ENCODE measurements at places on chromosomes 7 and 10. TPM values are rescaled to one million over a fixed set of nuclear protein-coding genes. Genes with fewer than 3 reads are reported as not detected.

CLCN1 gene
- not detected for total RNA-seq

ITGB8 gene
- 4.9 TPM for total RNA-seq

TBATA gene
- total RNA-seq, result not detected

FAM25A gene
- total RNA-seq, result not detected

AKR1C8 gene
- total RNA-seq, result 0.21 TPM

NPC1L1 gene
- total RNA-seq, result not detected

FKBP9 gene
- total RNA-seq, result 115 TPM

GRCh38 chr7:128103498-128104107, 72.4 kb upstream of the LRRC4 start:
- peak; percentile 81 for DNase-seq

GRCh38 chr10:70317272-70317942, 33.6 kb upstream of the NPFFR1 start:
- DNase-seq, result no peak

- peak; percentile 73 for DNase-seq
Observed at GRCh38 chr10:113992471-113993011, 51.1 kb upstream of the ADRB1 start.

- no peak for DNase-seq
Observed at GRCh38 chr7:149459201-149459539, 1.7 kb downstream of the ZNF777 start.

DNA sequence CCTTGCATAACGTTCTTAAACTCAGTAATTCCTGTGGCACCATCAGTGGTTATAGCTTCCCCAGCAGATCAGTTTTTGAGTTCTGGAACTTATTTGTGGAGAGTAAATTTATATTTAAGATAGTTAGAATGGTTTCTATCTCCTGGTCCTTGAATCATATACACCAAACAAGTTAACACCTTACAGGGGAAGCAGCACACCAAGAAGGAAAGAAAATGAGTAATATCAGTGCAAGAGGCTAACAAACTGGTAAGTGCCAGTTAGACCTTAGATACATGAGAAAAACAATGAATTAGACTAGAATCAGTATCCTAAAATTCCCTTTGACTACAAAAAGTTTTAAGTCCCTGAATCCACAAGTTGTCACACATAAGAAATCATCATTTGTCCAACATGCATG, 54.2 kb downstream of the ABI1 start:
- no peak for DNase-seq

DNA sequence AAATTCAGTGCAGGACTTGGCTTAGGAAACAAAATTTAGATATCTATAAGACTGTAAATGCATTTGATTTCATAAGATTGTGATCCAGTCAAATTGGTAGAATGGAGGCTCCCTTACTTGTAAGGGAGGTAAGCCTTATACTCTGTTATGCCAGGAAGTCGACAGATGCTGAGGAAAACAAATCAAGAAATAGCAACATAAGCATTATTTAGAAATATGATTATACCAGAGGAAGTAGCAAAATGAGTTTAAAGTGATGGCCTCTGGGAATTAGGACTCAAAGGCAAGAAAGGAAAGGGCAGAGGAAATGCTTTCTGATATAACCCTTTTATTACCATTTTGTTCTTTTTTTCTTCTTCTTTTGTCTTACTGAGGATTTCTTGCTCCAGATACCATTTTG, 40.5 kb upstream of the MTPAP start:
- DNase-seq, result no peak

GRCh38 chr7:129494041-129494440, 8.3 kb upstream of the SMKR1 start:
- no peak for DNase-seq

DNA sequence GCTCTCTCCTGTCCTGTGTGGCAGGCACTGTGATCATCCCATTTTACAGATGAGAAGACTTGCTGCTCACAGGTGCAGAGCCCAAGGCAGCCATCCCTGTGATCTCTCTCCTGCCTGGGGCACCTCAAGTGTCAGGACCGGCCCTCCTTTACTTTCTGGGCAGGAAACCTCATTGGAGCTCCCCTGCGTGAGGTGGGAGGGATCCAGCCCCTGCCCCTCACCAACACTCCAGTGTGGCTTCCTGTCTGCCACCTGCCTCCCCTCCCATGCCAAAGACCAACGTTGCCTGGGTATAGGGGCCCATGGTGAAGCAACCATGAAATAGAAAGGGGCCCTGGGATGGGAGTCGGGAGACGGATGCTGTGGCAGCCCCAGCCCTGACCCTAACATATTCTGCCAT, 91.2 kb upstream of the MYL10 start:
- no peak for DNase-seq

- DNase-seq, result no peak
Observed at GRCh38 chr7:128871050-128871449, 8.4 kb downstream of the ATP6V1F start.

GRCh38 chr10:91378061-91378460, 32.1 kb upstream of the HECTD2 start:
- DNase-seq, result no peak

DNA sequence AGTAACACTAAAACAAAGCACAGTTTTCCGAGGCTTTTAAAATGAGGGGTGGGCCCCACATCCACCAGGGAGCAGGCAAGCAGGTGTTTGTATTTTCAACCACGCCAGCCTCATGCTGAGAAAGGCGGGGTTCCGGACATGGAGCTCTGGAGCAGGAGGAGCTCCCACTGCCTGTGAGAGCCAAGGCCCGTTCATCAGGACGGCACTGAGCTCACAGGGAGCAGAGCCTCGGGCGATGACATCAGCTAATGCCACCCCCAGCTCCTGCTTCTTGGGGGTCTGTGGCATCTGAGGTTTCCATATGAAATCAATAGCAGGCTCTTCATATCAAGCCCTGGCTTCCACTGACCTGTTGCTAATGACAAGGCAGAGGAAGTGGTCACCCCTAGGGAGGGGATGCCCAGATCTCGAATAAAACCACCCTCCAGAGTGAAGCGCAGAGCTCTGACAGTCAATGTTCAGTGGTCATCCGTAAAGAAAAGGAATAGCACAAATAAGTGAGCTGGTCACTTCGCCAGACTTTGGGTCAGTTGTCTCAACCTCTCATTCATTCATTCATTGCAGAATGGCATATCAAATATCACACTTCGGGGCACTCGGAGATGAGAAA, 89.1 kb downstream of the TNS3 start:
- DNase-seq, result no peak

DNA sequence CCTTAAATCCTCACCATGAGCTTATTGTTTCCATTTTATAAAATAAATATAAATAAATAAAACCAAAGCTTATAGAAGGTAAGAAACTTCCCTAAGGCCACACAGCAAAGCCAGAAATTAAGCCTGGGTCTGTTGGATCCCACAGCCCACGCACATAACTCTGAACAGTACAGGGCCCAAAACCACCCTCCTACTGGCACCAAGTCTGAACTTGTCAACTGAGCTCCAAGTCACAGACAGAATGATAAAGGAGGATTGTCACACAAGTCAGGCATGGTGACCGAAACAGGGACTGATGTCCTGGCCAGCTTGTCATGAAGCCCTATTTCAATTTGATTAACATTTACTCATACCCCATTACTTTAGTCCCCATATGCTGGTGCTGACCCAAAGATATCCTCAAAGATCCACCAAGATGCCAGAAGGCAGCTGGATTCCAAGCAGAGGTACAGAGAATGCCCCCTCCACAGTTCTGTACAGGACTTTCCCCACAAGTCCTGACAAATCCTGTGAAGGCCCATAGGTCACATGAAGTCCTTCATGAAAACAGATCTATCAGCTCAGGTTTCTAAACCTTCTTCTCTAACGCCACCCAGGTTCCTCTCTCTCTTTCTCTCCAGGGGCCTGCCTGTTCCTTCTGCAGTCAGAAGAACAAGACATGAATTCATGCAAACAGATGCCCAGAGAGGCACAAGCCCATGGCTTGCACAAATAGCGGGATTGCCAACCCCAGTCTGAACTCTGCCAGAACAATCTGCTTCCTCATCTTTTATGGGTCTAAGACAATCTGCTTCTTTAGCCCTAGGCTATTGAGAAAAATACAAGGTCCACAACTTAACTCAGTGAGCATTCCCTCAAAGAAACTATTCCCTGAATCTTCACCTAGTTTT, 60.9 kb downstream of the GLI3 start:
- DNase-seq, result no peak

DNA sequence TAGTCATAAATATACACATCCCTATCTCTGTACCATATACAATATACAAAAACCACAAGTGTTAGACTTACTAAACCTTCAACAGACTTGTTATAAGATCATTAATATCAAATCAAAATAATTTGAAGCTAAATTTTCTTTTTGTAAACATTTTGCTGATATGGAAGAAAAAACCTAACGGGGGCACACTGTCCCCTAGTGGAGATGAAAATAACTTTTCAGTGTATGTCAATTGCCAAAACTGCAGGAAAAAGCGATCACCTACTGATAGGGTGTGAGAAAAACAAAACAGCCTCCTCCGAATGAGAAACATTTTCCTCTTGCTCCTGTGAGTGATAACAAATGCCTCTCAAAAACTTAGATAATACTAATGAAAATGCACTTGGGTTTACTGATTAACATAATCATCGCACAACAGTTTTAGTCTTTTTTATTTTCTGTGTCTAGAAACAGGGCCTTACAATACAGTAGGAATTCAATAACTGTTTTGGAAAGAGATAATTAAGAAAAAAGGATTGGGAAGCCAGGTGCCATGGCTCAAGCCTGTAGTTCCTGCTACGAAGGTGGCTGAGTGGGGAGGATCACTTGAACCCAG, 322.7 kb downstream of the CRPPA start:
- no peak for DNase-seq

DNA sequence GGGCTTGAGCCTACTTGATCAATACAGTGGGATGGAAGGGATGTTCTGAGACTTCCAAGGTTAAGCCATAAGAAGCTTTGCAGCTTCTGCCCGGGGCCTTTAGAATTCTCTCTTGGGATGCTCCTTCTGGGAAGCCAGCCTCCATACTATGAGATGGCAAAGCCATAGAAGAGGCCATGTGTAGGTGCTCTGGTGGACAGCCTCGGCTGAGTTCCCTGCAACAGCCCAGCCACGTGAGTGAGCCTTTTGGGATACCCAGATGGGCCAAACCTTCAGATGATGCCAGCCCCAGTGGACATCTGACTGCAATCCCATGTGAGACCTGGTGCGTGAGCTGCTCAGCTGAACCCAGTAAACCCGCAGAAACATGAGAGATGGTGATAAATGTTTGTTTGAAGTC, 370.6 kb downstream of the RPS24 start:
- no peak for DNase-seq

GRCh38 chr10:86283466-86284287, 82.9 kb downstream of the GRID1 start:
- no peak for DNase-seq

DNA sequence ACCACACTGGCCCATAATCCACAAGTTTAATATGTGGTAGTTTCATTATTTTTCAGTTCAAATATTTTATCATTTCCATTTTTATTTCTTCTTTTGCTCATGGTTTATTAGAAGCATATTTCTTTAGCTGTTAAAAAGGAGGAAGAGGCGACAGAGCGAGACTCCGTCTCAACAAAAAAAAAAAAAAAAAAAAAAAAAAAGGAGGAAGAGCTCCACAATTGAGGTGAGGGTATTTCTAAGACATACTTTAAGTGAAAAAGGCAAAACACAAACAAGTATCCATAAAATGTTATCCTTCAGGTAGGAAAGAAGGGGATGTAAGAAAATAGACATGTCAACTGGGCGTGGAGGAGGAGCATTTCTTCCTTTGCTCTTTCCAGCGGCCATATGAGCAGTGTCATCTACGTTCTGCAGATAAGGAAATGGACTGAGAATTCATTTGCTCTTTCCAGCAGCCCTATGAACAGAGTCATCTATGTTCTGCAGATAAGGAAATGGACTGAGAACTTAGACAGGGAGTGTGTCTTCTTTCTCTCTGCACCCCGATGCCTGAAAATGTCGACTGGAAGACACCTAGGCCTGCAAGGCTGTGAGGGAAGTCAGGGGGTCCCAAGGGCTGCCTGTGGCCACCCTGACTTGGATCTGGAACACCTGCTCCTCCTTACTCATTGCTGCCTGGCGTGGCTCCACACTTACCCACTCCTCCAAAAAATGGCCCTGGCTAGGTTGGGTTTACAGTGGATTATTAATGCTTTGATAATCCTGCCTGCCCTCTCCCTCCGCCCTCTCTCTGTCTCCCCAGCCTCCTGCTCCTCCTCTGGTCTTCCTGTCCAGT, 18.9 kb upstream of the RAMP3 start:
- no peak for DNase-seq

DNA sequence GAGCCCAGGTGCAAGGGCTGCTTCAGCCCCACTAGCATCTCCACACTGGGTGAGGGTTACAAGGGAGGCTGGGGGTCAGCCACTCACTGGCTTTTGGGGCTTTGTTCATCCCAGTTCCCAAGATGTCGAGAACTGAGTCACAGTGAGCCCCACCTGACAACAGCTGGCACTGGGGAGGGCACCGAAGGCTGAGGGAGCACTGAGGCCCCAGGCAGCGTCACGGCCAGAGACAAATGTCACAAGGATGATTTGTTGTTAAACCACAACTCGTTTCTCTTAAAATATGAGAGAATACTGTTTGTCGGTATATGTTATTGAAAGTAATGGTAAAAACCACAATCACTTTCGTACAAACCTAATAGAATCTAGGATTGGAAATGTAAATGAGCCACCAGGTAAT, 219.9 kb downstream of the CELF2 start:
- DNase-seq, result no peak

DNA sequence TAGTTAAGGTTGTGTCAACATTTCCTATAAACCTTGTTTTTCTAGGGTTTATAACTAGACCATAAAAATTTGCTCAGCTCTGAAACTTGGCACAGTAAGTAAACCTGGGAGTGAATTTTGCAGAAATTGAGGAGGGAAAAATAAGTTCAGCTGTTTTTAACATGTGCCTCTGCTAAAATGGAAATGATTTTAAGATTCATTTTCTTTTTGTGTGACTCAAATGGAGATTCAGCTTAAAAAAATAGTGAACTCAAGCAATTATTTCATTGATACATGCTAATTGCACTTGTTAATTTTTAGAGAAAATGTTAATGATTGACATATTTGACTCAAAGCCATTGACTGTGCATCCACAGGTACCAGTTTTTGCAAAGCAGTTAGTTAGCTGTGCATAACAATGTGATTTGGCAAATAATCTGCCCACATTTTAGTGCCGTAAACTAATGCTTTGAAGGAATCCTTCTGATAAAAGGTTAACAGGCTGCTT, 68.5 kb upstream of the ZNF438 start:
- no peak for DNase-seq

GRCh38 chr7:142420554-142421362, 162.9 kb upstream of the PRSS58 start:
- DNase-seq, result no peak

GRCh38 chr10:95440756-95441546, 120.2 kb downstream of the SORBS1 start:
- no peak for DNase-seq
